ENCODE measurements at places on chromosomes 4 and X. TPM values are rescaled to one million over a fixed set of nuclear protein-coding genes. Genes with fewer than 3 reads are reported as not detected.

LETM1 gene
- total RNA-seq: 52.5 TPM

CENPU gene
- total RNA-seq: 7.0 TPM

COX7B2 gene
- not detected for total RNA-seq

MSX1 gene
- total RNA-seq: not detected

AMBN gene
- not detected for total RNA-seq

Data from activated B cell treated with CpG ODN at 0.5 μM for 24 hours (primary cell).